Hematopoietic multipotent progenitor cell treated with erythropoietin and hydrocortisone succinate and interleukin-3 and kit ligand, for 17 days (in vitro differentiated cells): ENCODE measurements at places on chromosomes 4 and X.
A peak's percentile ranks its signal among the peaks of the same experiment; 100 is the strongest.

DNA sequence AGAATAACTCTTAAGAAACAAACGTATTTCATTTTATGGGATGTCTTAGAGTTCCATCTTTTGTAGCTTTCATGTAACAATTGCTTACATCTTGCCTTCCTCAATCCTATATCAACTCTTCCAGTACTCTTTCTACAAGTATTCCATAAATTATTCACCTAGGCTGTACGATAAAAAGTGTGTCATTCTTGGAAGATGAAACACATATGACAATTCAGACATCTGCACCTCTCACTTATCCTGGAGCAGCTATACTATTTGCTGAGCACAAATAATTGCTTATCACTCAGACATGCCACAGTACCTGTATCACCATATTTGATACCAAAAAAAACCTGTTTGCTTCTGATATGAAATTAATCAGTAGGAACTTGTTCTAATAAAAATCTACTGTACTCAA, 1.0 kb downstream of the POF1B start:
- no peak for DNase-seq

DNA sequence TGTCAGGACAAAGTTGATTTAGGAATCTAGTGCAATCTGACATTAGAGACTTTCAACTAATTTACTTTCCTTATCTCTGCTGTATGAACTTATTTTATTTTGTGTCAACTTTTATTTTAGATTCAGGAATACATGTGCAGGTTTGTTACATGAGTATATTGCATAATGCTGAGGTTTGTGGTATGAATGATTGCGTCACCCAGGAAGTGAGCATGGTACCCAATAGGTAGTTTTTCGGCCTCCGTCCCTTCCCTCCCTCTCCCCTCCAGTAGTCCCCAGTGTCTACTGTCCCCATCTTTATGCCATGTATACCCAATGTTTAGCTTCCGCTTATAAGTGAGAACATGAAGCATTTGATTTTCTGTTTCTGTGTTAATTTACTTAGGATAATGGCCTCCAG, 68.7 kb upstream of the TEX13D start:
- DNase-seq = no peak

DNA sequence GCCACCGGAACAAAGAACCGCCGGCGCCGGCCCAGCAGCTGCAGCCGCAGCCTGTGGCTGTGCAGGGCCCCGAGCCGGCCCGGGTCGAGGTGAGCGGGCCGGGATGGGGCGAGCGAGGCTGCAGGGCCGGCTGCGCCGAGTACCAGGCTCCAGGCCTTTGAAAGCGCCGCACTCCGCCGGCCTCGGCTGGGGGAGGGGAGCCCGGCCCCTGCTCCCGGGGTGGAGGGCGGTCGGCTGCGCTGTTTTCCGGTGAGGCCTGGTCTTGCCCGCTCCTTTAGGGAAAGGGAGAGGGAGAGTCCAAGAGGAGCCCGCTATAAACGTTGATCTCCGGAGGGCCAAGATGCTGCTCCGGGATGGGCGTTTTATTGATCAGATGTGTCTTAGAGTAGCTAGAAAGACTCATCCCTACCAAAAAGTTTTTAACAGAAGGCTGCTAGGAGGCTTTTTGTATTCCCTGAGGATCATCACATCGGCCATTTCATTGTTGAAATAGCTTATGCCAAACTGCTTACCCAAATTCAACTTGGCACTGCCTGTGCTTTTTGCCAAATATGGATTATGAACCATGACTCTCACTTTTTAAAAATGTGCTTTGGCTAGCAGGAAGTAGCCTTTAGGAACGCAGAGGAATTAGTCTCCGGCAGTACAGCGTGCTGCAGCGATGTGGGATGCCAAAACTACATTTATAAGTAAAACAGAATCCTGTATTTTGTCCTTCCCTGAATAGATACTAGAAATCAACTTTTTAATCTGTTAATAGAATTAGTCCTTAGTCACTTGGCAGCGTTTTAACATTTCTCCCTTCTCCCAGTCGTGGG, 760 bp downstream of the TMEM165 start:
- peak; percentile 72 for DNase-seq

GRCh38 chrX:6465756-6466155, 69.2 kb downstream of the VCX3A start:
- DNase-seq = no peak

DNA sequence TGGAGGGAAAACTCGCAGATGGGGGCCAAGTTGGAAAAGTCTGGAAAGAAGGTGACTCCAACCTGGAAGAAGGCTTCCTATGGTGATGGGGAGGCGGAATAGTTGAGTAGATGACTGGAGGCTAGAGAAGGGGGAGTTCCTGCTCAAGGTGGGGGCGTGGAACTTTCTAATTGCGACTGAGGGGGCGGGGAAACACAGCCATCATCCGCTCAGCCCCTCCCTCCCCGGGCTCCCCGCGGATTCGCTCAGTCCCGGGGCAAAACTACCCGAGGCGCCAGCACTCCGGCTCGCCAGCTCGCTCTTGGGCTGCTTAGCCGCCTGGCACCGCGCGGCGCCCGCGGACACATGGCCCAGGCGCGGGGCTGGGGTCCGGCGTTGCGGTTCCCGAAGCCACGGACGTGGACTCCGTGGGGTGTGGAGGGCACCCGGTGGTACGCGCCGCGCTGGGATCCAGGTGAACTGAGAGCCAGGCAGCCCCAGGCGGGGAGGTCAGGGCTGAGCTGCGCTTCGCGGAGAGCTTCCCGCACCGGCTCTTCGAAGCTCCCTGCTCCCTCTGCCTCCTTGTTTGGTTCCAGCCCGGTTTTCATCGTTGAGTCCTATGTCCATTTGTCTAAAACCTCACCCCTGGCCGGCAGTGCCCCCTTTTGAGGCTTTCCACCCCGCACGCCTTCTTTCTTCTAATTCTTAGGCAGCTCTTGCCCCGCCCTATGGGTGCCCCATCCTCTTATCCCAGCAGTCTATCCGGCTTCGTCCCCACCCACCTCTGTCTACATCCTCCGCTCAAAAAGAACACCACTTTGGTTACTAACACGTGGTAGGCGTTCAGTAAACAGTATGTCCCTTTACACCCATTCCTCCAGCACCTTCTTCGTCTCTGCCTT, 38.9 kb downstream of the STARD8 start:
- peak; percentile 19 for DNase-seq

GRCh38 chr4:119165767-119166166, 30.1 kb downstream of the MYOZ2 start:
- no peak for DNase-seq

DNA sequence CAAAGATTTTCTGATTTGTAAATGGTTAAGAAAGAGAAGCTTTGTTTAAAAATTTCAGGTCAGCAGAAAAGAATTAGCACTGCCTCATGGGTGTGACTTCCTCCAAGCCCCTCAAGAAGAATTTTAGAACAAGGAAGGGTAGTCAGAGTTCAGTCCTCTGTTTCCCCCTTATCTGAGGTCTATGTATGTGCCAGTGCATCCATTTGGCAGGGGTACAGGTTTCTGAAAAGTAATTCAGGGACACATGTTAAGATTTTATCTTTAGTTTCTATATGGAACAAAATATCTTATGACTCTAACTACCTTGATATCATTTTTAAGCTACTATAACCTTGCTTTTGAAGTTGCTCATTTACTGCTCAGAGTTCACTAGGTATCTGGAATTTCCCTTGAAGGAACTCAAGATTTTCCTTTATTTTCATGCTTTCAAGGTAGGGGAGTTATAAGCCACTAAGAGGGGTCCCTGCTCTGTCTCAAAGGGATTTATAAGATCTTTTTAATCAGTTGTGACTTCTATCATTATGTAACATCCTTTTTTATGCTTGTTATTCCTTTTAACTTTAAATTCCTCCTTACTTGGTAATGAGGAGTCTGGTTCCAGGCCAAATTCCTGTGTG, 24.4 kb upstream of the PLK4 start:
- DNase-seq = no peak

DNA sequence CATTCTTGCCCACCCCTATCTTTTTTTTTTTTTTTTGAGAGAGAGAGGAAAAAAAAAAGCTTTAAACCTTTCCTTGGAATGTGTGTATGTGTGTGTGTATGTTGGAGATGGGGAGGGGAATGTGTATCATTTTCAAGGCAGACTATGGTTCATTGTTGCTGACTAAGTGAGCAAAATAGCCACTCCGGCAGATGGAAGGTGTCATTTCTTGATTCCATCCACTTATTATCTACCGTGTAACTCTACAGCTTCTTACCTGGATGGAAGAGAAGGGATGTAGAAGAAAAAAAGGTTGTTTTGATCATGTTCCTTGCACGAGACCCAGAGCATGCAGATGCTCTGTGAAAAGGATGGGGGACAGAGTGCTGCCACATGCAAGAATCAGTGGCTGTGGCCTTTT, 5.9 kb upstream of the GK2 start:
- no peak for DNase-seq

DNA sequence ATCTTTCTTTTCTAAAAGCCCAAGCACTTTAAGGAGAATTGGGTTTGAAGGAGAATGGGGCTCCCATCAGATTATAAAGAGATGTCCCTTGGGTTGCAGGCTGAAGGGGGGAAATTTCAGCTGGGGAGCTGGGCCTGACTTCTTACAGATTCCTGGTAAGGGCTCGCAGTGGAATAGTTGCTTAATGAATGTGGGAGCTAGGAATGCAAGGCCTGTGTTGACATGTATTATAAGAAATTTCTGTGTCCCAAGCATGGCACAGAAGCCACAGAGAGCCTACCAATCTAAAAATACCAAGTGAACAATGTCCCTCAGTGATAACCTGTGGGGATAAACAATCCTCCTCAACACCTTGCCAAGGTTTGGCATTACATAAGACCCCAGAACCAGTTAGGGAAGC, 39.3 kb upstream of the WNK3 start:
- no peak for DNase-seq

GRCh38 chrX:41064018-41064417, 21.2 kb upstream of the USP9X start:
- DNase-seq = no peak

GRCh38 chr4:86043755-86044592, 315.9 kb downstream of the MAPK10 start:
- DNase-seq = peak; percentile 10

DNA sequence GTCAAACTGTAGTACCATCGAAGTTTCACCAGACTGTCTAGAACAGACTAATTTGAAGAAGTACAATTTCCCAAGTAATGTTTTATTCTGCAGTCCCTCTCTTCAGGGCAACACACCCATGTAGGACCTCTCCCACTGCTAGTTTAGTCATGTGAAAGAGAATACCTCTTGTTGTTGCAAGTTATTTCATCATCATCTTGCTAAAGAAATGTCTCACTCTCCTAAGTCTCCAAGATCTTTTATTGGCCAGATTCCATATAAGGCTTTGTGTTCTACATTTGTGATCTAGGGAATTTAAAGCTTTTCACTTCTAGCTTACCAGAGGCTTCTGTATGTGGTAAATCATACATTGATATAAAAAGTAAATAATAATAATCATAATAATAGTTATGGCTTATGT, 745.3 kb upstream of the MAGEB2 start:
- no peak for DNase-seq

DNA sequence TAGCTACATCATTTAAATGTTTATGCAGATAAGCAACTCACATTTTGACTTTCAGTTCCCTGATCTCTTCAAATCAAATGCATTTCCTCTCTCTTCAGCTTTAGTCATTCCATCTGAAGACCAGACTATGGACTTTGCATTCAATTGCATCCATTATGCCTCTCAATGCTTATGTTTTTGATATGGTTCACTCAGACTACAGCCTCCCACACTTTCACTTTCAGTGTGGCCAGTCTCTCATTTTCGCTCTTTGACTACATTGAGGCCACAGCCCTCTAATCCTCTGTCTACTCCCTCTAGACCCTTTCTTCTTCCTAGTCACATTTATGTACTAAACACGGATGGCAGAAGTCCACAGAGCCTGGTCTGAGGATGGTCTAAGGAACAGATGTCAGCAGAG, 24.5 kb upstream of the VEGFC start:
- no peak for DNase-seq

GRCh38 chrX:13013363-13014110, 30.9 kb downstream of the FAM9C start:
- no peak for DNase-seq

DNA sequence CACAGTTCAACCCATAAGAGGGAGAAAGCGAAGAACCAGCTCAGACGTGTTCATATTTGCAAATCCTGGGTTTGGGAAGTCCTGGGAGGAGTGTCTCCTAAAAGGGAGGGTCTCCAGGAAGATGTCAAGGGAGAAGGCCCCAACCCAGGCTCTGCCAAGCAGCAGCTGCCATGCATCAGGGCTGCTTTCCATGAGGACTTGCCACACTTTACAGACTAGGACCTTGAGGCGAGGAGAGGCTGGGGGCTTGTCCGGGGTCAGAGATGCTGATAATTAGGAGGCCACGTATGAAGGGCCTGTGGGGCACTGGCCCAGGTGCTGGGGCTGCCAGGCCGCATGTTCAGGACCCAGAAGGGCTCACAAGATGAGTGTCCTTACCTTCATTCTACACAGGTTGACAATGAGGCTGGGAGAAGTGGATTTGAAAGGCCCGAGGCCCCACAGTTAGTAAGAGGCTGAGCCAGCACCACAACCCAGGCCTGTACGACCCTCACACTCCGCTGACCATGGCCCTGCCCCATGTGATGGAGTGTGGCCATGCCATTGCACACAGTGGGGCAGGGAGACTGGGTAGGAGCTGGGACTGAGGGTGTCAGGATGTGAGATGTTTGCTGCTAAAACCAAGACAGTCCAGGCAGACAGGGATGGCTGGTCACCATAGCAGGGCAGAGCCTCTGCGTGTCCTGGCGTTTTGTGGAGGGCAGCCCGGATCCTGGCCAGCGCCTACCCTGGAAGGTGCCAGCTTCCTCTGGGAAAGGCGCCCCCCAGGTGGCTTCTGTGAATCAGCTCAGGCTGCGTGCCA, 94.8 kb downstream of the PSAPL1 start:
- no peak for DNase-seq

- no peak for DNase-seq
Observed at GRCh38 chrX:80282535-80282934, 137.7 kb upstream of the TENT5D start.

GRCh38 chrX:31656013-31656412, 584.2 kb upstream of the FTHL17 start:
- DNase-seq = no peak

DNA sequence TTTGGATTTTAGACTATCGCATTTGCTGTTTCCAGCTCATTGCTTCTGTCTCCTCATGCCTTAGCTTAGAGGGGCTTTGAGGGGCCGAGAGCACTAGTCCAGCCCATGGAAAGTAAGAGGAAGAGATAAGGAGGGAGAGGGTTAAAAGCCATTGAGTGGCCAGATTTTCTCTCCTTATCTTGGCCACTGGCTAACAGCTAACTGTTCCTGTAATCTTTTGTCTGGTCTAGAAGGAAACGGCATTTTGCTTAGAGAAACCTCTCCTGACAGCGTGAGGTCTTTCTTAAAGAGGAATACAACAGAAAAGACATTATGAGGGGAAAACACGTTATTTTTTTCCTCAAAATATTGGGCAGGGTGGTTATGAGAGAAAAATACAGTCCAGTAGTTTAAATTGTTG, 7.9 kb downstream of the GPR101 start:
- DNase-seq = no peak

DNA sequence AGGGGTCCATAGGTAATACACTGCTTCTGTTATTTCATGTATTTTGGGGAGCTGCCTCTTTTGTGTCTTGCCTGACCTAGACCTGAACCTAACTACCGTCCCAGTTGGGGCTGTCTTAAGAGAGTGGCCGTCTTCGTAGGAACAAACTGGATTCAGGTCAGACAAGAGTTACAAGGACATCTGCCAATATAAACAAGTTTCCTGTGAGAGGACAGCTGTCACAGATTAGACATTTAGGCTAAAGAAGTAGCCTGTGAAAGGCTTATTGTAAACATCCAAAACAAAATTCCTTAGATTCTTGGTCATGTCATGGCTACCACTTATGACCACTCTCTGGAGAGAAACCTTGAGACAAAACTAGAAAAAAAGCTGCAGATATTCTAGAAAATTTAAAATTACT, 797.6 kb upstream of the AADAT start:
- no peak for DNase-seq
